SHP77 treated with DMSO at 0.1 percent for 48 hours (cell line): ENCODE measurements at places on chromosomes 6 and 20.

GRCh38 chr6:130037207-130037811 lies 18.9 kb downstream of the L3MBTL3 start:
- no peak for DNase-seq

- DNase-seq: no peak
Observed at GRCh38 chr6:166167801-166168615, at the start of gene TBXT. Gene TBXT (minus strand): TSS chr6:166167851. CDS start chr6:166167591, 260 bp downstream.

DNA sequence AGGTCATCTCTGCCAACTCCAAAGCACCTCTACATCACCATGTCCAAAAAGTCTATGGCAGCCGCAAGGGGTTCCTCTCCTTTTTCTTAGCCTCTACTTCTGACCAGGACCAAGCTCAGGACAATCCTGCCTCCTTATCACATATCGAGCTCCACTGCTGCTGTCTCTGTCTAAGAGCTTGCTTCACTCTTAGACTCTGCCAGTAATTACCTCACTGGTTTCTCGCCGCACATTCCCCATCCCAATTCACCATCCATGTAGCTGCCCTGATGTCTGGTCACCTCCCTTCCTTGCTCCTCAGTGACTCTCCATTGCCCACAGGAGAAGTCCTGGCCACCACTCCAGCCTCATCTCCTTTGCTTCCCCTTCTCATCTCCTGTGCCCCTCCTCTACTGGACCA lies 24.1 kb upstream of the PI16 start:
- DNase-seq: no peak

GRCh38 chr6:150627585-150628025 lies 27.9 kb downstream of the PLEKHG1 start:
- DNase-seq: no peak

DNA sequence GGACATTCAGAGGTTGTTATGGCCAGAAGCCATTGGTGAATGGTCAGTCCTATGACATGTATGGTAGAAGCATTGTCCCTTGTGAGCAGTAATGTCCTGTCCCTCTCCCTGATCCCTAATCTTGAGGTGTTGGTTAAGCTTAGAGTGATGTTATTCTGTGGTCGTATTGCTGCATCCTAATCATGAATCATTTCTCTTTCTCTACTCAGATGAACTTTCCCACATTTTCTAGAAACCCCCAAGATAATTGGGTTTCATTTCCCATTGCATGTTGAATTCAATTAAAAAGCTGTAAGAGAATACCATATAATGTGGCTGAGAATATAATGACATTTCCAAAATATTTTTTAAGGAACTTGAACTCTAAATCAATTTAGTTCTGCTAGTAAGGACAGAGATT lies 175.1 kb downstream of the PLCB4 start:
- DNase-seq: no peak

DNA sequence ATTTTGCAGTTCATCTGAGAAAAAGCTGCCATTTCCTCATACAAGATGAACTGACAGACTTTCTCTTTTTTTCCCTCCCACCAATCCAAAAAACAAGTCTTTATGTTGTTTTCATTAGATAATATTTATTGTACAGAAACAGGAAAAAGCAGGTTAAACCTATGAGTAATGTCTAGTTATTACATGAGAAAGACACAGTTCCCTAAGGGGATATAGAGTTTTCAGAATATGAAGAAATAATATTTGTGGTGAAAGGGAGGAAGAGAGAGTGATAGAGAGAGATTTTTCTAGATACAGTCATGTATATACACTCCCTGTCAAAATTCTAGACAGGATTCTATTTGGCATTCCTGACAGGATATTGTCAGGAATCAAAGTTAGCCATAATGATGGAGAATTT lies 392.4 kb downstream of the BMP2 start:
- DNase-seq: no peak

GRCh38 chr6:86192123-86192522 lies 549.4 kb upstream of the SYNCRIP start:
- no peak for DNase-seq

GRCh38 chr6:137995371-137995770 lies 111.8 kb downstream of the PERP start:
- DNase-seq: no peak

DNA sequence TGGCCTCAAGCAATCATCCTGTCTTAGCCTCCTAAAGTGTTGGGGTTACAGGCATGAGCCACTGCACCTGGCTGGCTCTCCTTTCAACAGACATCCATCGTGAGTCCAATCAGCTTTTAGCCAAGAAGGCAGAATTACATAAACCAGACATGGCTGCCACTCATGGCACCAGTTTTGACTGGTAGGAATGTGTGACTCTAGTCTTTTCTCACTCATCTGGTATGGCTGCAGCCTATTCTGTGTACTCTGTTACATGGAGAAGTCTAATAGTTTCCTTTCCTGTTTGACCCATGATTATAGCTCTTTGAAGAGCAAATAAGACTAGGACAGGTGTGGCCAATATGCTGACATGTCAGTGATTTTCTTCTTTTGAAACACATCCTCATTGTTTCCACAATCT lies 27.0 kb upstream of the RNF144B start:
- DNase-seq: no peak

DNA sequence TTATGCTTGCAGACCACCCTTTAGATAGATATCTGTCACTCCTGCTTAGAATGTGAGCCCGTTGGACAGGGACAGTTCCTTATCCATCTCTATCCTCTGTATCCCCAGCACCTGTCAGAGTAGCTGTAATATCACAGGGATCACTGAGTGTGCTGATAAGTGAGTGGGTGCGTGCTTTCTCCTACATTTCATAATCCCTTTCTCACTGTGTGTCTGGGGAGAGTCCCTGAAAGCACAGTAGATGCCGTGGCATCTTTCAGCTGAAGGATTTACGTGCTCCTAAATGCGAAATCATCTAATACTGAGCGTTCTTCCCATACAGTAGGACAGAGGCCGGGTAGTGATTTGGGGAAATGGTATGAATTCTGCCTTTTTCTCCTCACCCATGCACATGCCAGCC lies 198.9 kb upstream of the SASH1 start:
- no peak for DNase-seq

GRCh38 chr20:10496465-10496864 lies 61.4 kb downstream of the SLX4IP start:
- DNase-seq: no peak

DNA sequence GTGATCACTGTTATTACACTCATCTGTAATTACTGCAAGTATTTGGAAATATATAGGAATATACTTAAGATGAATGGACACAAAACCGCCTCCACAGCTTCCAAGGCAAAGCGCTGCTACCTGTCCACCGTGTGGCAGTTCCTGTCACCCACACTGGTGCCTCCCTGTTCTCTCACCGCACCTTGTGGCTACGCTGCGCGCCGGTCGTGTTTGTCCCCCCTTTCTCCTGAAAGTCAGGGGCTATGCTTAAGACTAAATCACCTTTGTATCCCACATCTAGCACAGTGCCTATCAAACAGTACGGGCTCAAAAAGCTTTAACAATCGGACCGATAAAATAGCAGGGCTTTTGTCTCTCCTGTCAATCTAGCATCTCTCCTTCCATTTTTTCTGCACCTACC lies 23.0 kb downstream of the LY86 start:
- no peak for DNase-seq

DNA sequence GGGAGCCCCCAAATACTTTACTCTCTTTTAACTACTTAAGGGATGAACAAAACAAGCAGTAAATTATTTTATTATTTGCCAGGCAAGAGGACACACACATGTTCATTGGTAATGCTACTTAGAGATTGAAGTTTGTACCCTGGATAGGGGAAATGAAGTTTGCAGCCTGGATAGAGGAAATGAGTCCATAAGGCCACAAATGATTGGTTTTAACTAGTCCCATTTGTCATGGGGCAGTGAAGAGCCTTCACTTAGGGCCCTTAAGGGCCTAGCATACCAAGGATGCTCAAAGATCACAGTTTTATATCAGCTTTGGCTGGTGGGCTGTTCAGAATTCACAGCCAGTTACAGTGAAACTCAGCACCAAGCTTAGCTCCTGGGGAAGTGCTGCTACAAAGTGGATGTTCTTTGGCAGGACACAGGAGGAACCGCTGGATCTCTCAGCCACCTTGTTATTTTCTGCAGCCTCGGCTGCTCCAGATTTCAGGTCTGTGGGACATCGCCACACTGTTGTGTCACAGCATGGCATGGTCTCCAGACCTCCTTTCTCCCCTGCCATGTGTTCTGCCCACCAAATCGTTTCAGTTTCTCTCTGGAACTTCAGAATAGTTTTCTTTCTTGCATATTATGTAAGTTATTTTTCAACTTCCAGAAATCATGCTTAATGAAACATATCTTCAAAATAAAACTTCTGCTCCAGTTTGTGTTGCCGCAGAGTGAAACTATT lies 41.8 kb downstream of the NCOA7 start:
- DNase-seq: no peak

- DNase-seq: no peak
Observed at GRCh38 chr20:25085756-25086495, 4.0 kb upstream of the VSX1 start.

DNA sequence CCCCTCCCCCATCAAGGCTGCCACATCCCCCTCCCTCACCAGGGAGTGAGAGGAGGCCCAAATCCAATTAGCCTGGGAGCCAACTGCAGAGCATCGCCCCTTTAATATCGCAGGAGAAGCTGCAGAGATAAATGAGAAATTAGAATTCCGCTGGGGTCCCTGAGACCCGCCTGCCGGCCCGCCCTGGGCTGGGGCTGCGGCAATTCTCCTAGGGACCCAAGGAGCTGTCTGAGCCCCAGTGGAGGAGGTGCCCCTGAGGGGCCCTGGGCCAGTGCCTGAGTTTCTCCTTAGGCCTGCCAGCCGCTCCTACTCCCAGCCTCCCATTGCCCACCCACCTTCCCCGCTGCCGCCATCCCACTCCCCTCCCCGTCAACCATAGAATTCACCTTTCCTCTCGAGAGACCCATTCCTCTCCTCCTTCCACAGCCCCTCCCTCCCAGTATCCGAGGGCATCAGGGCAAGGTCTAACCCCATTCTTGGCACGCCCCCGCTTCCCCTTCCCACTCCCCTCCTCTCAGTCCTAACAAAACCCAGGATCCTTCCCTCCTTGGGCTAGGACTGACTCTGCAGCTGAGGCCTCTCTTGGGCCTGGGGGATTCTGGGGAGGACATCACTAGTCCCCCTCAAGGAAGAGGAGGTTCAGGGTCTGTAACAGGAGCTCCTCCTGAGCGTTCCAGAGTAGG lies 20.0 kb upstream of the CDH22 start:
- no peak for DNase-seq

DNA sequence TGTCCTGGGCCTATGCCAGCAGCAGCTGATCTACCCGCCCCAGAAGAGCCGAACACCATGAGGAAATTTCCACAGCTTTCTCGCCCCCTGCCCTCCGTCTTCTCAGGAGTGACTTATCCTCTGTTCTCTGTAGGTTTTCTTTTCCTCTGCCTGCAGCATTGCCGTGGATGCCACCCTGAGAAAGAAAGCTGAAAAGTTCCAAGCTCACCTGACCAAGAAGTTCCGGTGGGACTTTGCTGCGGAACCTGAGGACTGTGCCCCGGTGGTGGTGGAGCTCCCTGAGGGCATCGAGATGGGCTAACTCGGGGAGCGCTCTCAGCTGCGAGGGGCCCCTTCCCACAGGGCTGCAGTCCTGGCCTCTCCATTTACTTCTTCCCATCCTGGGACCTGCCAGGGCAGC lies 19.2 kb downstream of the AAR2 start:
- no peak for DNase-seq

DNA sequence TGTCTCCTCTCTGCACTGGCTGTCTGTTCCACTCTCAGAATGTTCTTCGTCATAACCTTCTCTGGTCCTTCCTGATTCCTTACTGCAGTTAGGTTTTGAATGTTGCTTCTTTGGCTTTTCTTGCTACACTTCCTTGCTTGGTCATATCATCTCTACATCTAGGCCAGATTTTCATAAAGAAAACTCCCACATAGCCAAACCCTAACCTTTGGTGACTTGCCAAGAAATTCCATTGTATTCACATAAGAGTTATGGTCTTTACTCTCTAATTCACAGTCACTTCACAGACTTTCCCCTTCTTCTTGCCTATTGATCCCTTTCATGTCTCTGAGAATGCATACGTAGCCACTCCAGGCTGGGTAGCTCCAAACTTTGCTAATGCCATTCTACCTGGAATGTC lies 41.9 kb upstream of the SIM1 start:
- DNase-seq: no peak

DNA sequence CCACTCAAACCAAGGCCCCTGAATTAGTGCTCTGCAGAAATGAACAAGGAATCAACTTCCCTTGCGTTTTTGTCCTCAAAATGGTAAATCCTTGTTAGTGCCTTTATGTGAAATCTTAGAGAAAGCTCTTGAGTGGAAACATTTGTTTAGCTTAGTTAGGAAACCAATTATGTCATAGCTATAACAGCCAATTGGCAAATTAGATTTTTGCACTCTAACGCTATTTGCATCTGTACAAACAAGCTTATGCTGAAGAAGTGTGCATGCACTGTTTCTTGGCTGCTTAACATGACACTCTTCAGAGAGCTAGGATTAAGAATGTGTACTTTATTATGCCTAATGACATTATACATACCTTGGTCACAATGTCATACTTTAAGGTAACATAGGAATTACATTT lies 622.6 kb upstream of the SLC35B3 start:
- DNase-seq: peak; percentile 16

- no peak for DNase-seq
Observed at GRCh38 chr6:79208816-79209215, 25.7 kb downstream of the HMGN3 start.
